GM12864 (cell line): ENCODE measurements at places on chromosomes 2 and 18.

DNA sequence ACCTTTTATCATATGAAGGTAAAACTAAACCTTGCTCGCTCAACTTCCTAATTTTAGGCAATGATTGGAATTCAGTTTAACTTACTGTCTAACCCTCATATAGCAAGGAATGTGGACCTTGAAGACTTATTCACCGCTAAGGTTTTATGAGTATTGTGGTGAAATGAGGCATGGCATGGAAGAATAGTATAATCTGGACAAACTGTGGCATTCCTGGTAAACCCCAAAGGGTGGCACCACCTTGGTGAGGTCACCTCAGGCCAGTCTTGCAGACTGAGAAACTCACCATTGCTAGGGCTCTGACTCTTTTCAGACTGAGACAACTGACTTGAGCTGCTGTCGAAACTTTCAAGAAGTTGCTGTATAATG lies 51.1 kb upstream of the EHBP1 start:
- DNase-seq, result no peak

GRCh38 chr2:175687465-175687864 lies 314.6 kb downstream of the LNPK start:
- no peak for DNase-seq

- DNase-seq, result no peak
Observed at GRCh38 chr2:103155308-103155707, 393.5 kb downstream of the TMEM182 start.

GRCh38 chr2:204180649-204181048 lies 244.1 kb downstream of the ICOS start:
- DNase-seq, result no peak

DNA sequence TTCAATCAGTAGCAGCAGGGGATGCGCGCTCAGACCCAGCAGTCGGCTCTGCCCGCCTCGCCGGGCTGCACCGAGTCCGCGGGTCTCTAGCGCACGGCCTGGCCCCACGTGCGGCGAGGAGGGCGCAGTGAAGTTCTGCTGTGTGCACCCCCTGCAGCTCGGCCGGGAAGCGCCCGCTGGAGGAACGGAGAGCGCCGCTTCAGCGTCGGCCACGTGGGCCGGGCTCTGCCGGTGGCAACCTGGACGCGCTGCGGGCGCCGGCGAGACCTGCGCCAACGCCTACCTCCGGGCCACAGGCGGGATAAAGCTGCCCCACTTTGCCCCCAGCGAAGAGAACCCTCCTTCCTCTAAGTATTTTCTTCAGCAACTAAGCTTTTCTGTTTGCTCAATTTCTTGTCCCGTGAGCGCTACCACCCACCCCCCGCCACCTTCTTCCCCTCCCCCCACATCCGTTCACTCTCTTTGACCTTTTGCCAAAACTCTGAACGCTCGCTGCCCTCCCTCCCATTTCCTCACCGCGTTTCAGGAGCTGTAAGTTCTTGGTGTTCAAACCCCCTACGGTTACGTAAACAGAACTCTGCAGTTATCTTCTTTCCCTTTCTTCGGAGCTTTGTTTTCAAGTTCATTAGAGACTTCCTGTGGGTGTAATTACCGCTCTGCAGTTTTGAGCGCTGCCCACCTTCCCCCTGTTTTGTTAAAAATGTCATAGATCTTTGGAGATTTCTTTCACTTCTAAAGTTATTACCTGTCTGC lies 42.6 kb upstream of the EDAR start:
- DNase-seq, result peak; percentile 30

DNA sequence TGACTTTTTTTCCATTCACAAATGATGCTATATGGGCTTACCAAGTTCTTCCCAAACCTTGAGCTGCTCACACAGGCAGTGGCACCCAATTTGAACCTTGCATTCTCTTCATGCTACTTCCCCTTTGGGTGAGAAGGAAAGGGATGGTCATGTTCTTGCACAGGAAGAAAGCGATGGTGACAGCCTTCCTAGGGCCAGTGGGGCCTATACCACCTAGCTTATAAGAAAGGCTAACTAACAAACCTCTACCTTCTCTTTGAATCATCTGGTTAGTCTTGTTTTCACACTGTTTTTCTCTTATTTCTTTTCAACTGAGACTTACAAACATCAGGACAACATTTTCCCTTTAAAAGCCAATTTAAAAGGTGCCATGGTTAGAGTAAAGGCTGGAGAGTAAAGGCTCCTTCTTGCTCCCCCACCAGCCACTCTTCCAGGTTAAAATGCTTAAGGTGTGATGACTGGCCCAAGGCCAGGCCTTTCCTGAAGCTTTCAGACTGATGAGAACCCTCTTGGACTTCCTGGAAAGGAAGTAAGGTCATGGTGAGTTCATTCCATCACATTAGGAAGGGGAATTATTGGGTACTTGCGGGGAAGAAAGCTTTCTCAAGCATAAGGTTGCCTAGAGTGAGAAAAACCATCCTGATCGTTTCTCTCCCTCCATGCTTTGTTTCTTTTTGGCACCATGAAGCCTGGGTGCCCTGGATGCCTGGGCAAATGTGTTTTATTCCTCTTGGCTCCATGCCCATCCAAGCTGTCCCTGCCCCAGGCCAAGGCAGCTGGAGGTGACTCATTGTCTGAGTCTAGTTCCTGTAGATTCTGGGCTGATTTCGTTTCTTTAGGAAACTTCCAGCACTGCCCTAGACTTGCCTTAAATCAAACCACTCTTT lies 41.4 kb upstream of the ITGB6 start:
- DNase-seq, result no peak
